Astrocyte of the spinal cord (primary cell): ENCODE measurements at places on chromosomes 7 and 10.

DNA sequence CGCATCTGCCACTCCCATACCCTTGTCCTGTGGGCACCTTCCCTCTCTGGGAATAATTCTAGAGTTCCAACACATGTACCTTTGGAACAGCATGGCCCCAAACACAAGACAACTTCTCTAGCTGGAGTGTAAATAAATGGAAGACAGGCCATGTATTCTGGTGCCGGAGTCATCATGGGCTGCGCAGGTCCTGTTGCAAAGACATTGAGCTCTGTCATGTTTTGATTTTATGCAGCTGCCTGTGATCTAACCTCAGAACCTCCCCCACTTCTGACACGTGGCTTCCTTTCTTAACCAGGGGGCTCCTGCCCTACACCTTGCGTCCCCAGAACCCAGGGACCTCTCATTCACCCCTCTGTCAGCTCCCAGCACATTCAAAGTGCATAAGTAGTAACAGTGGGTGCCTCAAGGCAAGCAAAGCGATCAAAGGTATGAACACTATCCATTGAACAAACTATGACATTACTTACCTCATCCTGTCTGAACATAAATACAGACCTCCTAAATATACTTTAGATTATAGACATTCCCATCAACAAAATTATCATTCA is 219.9 kb downstream of the FGFR2 start:
- no peak for DNase-seq

- DNase-seq = peak; percentile 57
Observed at GRCh38 chr10:114412907-114413797, 8.8 kb upstream of the AFAP1L2 start.

GRCh38 chr10:107340326-107340725 is 175.8 kb upstream of the SORCS1 start:
- DNase-seq = no peak

- no peak for DNase-seq
Observed at GRCh38 chr7:150849204-150849775, 3.0 kb upstream of the AOC1 start.

DNA sequence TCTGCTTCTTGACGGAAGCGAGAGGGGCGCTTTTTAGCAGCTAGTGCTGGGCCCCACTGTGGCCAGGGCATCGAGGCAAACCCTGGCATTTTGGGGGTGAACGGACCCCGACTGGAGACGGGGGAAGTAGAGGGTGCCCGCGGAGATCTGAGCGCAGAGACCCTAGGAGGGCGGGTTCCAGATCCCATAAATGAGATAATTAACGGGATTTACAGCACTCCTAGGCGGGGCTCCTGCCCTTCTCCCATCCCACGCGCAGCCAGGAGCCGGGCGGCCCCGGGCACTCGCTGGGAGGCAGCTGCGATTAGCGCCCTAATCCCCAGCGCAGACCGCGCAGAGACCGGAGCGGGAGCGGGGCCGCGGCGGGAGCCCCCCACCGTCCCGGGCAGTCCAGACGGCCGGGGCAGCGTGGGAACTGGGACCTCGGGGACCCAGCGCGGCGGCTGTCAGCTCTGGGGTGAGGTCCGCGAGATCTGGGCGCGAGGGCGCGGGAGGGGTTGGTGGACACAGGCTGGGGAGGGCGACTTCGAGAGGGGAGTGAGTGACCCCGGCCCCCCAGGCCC is 735 bp downstream of the JCAD start:
- no peak for DNase-seq

DNA sequence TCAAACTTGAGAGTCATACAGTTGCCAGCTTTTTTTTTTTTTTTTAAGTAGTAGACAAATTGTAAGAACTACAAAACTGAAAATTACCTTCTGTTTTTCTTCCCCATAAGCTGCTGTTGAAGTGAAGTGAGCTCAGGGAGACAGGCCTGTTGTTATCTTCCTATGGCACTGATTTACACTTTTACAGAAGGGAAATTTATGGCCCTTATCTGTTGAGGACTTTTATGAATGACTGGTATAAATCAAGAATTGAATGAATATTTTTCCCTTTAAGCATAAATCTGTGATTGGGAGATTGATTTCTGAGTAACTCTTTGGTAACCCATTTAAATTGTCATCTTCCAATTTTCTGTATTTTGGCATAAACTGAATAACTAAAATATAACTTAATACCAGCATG is 124.0 kb downstream of the SDK1 start:
- no peak for DNase-seq

DNA sequence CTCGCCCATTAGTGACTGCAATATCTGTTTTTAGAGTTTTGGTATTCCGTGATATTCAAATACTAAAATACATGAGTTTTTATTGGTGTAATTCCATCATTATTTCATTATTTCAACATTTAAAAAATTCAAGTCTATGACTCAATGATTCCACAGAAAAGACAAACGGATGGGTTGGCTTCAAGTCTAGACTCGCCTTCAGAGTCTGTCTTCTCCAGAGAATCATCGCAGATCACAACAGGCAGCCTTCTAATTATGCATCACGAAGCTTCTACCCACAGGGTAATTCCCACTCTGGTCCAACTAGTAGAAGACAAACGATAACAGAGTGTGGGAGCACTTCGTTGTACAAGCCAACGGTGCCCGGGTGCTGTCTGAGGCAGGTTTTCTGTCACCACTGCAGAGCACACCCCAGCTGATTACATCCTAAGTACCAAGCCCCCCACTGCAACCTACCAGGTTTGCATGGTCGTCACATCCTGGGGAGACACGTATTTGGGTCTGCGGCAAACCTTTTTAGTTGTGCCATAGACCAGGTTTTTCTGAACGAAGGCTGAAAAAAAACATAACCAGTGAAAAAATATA is 28.9 kb downstream of the PARP12 start:
- DNase-seq = peak; percentile 9

DNA sequence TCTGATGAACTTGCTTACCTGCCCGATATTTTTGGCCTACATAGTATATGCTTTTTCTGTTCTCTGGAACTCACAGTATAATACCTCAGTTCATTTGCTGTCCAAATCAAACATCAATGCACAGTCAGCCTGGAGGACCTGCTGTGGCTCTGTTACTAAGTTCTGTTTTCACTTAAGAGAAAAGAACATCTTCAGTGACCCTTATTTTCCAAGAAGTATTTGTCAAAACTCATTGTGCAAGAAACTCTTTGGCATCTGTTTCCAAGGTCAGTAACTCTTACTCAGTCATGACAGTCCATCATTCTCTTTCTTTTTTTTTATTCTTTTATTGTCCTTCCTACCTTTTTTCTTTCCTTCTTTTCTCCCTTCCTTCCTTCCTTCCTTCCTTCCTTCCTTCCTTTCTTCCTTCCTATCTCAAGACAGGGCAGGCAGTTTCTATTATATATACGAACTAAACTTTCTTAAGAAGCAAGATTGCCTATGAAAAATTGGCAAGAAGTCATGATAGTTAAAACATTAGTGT is 37.8 kb upstream of the SEM1 start:
- DNase-seq = no peak

DNA sequence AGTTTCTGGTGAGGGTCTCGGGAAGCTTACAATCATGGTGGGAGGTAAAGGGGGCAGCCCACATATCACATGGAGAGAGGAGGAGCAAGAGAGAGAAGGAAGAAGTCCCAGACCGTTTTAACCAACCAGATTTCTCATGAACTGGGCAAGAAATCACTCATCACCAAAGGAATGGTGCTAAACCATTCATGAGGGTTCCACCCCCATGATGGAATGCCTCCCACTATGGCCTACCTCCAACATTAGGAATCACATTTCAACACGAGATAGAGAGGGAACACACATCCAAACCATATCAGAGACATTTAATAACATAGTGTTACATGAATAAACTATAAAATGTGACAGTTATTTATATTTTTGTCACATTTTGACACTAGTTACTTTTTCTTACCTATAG is 214.8 kb upstream of the MAGI2 start:
- DNase-seq = no peak

DNA sequence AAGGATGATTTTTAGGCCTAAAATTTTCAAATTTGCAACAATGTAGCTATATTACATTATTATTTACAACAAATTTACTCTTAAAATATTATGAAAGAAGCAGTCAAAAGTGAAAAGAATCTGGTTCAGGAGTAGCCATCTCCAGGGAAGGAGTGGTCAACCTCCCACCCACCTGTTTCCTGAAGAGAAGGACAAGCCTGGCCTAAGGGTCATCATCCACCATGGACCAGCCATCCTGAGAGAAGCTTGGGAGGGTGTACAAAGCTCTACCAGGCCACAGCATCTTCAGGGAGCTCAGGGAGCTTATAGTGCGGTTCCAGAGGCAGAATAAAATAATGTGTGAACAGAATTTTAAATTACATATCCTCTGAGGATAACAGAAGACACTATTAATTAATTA is 38.1 kb downstream of the COL1A2 start:
- peak; percentile 41 for DNase-seq

GRCh38 chr10:33134011-33134751 is 176.2 kb upstream of the ITGB1 start:
- peak; percentile 95 for DNase-seq

DNA sequence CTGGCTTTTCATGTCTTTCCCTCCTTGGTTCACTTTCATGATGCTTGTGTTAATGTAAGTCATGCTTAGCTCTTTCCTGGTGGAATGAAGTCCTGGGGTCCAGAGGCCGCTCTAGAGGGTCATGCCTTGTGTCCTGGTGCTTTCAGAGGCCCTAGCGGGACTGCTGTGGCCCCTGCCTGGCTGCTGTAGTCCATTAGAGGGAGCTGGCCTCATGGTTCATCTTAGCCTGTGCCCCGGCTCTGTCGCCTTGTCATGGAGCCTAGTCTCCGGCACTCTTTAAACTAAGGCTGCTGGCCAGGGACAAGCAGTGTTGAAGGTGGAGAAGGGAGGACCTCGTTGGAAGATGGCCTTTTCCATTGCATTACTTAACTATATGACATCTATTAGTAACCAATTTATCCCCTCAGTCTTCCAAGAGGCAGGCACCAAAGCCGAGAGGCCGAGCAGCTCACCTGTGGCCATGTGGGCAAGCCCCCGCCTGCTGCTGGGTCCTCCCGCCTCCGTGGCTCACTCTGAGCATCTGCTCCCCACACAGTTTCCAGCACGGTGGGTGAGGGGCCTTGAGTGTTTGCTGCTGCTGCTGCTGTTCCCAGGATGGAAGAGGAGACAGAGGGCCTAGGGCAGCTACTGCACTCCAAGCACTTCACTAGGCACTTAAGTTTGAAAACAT is 5.0 kb upstream of the NDUFB2 start:
- no peak for DNase-seq

DNA sequence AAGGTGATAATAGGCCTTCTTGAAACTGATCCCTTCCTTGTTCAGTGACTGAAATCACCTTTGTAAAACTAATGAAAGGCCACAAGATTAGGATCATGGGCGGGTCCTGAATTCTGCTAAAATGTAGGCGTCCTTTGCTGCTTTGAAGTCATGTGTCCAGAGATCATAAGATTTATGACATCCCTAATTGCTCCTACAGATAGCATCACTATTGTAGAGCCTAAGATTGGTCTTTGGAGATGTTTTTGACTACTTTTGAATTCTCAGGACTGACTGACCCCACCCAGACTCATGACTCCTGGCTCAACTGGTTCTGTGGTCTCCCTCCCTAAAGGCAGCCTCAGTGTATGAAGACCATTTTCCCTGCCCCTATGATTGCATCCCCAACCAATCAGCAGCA is 322.6 kb upstream of the SEMA3D start:
- DNase-seq = no peak

DNA sequence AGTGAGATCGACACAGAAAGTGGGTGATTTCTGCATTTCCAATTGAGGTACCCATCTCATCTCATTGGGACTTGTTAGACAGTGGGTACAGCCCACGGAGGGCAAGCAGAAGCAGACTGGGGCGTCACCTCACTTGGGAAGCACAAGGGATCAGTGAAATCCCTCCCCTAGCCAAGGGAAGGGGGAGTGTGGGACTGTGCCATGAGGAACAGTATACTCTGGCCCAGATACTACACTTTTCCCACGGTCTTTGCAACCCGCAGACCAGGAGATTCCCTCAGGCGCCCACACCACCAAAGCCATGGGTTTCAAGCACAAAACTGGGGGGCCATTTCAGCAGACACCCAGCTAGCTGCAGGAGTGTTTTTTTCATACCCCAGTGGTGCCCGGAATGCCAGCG is 99.8 kb downstream of the ODAD2 start:
- DNase-seq = no peak

- no peak for DNase-seq
Observed at GRCh38 chr7:83575436-83575835, 73.5 kb downstream of the SEMA3E start.

GRCh38 chr10:80279146-80279545 is 10.3 kb downstream of the MAT1A start:
- DNase-seq = no peak

DNA sequence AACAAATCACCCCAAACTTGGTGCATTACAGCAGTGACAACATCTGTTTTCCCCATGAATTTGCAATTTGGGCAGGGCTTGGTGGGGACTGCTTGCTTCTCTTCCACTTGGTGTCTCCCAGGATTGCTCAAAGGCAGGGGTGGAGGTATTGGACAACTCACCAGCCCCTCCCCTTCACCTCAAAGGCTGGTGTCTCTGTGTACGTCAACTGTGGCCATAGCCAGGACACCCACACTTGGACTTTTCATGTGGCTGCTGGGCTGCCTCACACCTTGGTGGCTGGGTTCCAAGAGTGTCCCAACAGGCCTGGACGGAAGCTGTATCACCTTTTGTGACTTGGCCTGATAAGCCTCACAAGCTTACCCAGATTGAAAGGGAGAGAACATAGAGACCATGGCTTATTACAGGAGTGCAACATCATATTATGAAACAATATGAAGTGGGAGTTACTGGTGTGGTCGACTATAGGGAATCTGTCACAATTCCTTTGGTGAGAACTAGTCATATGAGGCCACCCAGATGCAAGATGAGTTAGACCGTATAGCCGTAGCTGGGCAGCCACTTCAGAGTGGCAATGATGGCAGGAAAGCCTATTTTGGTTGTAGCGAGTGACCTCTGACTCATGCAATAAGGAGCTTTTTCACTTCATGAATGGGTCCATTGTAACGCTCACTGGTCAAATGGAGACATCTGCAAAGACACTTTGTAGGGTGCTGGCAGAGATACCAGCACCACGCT is 187.6 kb upstream of the ITGB1 start:
- no peak for DNase-seq

- DNase-seq = peak; percentile 56
Observed at GRCh38 chr10:78502210-78502936, 468.7 kb downstream of the RPS24 start.

DNA sequence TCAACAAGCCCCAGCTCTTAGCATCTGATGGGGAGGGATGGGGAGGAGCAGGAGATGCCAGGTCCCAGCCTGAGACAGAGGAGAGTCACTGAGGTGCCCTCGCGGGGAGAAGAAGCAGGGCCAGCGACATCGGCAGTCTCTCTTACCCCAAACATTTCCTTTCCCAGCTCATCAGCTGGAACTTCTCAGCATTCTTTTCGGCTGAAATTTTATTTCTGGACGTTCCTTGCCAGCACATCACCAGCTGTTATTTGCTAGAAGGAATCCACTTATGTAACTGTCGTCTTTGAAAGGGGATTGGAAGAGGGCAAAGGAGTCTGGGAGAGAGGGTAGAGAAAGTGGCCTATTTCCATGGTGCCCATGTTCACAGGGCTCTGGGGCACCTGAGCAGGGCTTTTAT is 101.0 kb upstream of the SHH start:
- DNase-seq = no peak

GRCh38 chr10:86960003-86960862 is 1.8 kb downstream of the SNCG start:
- DNase-seq = peak; percentile 44
